Fibroblast of skin of left biceps (primary cell): ENCODE measurements at places on chromosomes 5 and 9.

- DNase-seq, result no peak
These were observed 19.7 kb downstream of the COL5A1 start for GRCh38 chr9:134661299-134661698.

DNA sequence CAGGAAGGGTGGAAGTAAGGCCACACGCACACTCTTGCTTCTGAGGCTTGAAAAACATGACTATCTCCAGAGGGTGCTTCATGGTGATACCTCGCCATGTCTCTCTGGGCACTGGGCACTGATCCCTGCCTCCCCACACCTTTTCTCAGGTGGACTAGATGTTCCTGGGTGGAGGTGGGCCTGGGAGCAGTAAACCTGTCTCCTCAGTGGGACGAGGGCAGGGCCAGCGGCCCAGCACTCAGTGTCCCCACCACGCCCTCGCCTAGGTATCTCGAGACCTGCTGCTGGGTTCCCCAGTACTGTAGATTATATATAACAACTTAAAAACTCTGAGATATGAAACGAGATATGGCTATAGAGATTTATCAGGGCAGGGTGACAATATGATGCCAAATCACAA is 5.6 kb downstream of the IFNA13 start:
- no peak for DNase-seq

- no peak for DNase-seq
These were observed 1.5 kb upstream of the ZFR start for GRCh38 chr5:32445831-32446614.

DNA sequence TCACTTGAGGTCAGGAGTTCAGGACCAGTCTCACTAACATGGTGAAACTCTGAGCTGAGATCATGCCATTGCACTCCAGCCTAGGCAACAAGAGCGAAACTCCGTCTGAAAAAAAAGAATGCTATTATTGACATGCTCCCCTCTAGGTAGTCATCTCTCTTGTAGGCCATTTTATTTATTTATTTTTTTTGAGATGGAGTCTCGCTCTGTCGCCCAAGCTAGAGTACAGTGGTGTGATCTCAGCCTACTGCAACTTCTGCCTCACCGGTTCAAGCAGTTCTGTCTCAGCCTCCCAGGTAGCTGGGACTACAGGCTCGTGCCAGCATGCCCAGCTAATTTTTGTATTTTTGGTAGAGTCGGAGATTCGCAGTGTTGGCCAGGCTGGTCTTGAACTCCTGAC is 20.6 kb upstream of the NIM1K start:
- DNase-seq, result no peak

DNA sequence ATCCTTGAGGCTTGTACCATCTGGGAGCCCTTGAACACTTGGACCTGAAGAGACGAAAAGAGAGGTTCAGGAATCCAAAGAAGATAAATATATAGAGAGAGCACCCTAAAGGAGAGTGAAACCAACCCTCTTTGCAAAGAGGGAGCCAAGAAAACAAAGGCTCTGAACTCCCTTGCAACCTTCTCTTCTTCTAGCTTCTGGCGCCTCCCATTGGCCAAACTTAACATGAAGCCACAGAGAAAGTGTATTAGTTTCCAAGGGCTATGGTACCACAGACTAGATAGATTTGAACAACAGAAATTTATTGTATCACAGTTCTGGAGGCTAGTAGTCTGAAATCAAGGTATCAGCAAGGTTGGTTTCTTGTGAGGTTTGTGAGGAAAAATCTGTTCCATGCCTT is 175.1 kb downstream of the HCN1 start:
- no peak for DNase-seq

DNA sequence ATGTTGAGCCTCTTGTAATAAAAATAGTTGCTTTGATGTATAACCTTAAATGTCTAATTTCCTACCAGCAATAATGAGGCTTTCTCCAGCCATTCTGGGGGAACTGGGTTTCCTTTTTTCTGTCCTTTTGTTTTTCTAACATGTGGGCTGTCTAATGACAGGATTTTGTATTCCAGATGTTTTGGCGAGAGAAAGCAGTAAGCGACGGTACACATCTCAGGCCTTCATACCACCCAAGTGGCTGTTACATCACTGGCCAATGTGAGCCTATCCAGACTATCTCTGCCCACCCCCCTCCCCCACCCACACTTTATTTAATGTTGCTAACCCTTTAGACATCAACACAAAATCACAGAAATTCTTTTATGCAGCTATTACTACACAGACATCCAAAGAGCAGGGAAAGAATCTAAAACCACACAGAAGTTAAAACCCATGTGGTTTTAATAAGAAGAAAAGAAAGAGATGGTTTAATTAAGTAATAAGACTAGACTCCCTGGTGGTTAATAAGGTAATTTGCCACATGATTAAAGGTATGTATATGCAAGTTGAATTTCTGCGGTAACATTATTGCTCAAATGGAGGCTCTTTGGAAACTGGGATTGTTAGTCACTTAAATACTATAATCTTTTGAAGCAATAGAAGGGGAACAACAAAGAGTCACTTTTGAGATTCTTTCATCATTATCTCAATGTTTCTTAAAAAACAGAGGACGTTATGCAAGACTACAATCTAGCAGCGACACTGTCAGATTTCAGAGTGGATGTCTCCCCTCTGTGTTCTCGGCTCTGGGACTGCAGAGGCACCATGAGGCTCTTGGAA is 365.1 kb downstream of the ENC1 start:
- DNase-seq, result peak; percentile 77
